Right renal cortex interstitium (tissue), 3 donors: ENCODE measurements at places on chromosomes 12 and 14. TPM values are rescaled to one million over a fixed set of nuclear protein-coding genes. Genes with fewer than 3 reads are reported as not detected.

ADCY4 gene
- polyA plus RNA-seq = 17.2 TPM

RFX4 gene
- polyA plus RNA-seq = not detected

NEUROD4 gene
- polyA plus RNA-seq = not detected

GLIPR1L2 gene
- 2.3 TPM for polyA plus RNA-seq

NFE2 gene
- polyA plus RNA-seq = 2.1 TPM

JDP2 gene
- 19.2 TPM for polyA plus RNA-seq

GUCY2C gene
- polyA plus RNA-seq = 0.54 TPM

KCNH3 gene
- 4.8 TPM for polyA plus RNA-seq

MIP gene
- polyA plus RNA-seq = not detected

ACAD10 gene
- polyA plus RNA-seq = 39.1 TPM

NDRG2 gene
- 174 TPM for polyA plus RNA-seq

KIF5A gene
- 0.39 TPM for polyA plus RNA-seq

EIF2S3B gene
- 1.4 TPM for polyA plus RNA-seq

ABCD2 gene
- polyA plus RNA-seq = 0.07 TPM

SLC25A21 gene
- polyA plus RNA-seq = 2.4 TPM

SMCO3 gene
- 2.8 TPM for polyA plus RNA-seq

TBC1D30 gene
- 4.9 TPM for polyA plus RNA-seq

PLEKHA5 gene
- polyA plus RNA-seq = 97.4 TPM

CLEC4E gene
- 2.1 TPM for polyA plus RNA-seq

IL23A gene
- polyA plus RNA-seq = 0.65 TPM

WSCD2 gene
- 7.8 TPM for polyA plus RNA-seq

MGAT4C gene
- polyA plus RNA-seq = 1.9 TPM

IRF2BPL gene
- polyA plus RNA-seq = 42.5 TPM

DHRS2 gene
- 55.2 TPM for polyA plus RNA-seq

FAM222A gene
- 6.9 TPM for polyA plus RNA-seq

ABCC9 gene
- 22.5 TPM for polyA plus RNA-seq

KCNC2 gene
- 0.55 TPM for polyA plus RNA-seq
